ENCODE measurements at places on chromosomes 5 and 9.

DNA sequence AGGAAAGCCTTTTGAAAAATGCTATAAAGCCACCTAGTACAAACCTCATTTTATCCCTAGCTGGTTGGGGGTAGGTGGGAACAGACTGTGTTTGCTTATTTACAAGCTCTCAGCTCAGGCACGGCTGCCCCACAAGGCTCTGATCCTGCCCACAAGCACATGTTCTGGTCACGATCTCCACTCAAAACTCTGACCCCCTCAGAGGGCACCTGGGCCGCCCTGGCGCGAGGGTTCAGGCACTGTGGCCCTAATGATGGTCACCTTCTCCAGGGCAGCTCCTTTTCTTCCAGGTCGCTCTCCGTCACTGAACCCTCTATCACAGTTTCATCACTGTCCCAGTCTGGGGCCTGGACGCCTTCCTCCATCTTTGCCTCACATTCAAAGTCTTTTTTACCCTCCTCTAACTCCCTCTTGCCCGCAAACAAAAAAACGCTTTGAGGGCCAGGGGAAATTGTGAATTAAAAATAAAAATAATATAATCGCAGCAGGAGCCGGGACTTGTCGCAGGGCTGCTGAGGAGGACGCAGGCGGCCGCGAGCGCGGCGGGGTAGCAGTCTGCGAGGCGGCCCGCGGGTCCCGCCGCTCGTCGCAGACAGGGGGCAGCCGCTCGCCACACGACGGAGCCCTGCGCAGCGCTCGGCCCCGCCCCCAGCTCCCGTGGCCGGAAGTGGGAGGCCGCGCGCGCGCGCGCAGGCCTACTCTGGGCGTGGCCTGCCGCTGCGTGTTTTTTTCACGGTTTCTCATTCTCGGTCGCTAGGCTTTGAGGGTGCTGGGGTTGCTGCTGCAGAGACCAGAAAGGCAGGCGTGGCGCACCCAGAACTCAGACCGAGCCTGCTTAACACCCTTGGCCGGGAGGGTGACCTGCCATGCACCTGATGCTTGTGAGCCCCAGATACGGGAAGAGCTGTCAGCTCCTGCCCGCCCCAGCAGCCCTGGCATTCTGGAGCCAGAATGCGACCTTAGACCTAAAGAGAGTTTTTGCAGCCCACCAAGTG, at the start of gene ANKRD31:
Gene ANKRD31, minus strand, starts transcription at position 557 of the 995 bp plus-strand sequence. Its CDS starts 192 bp downstream, at position 365.
- peak; percentile 95 for DNase-seq

- no peak for DNase-seq
Measured at GRCh38 chr9:136965771-136966484, 11.4 kb upstream of the PTGDS start.

GRCh38 chr9:31071606-31072286, 1312.7 kb upstream of the ACO1 start:
- DNase-seq: no peak

DNA sequence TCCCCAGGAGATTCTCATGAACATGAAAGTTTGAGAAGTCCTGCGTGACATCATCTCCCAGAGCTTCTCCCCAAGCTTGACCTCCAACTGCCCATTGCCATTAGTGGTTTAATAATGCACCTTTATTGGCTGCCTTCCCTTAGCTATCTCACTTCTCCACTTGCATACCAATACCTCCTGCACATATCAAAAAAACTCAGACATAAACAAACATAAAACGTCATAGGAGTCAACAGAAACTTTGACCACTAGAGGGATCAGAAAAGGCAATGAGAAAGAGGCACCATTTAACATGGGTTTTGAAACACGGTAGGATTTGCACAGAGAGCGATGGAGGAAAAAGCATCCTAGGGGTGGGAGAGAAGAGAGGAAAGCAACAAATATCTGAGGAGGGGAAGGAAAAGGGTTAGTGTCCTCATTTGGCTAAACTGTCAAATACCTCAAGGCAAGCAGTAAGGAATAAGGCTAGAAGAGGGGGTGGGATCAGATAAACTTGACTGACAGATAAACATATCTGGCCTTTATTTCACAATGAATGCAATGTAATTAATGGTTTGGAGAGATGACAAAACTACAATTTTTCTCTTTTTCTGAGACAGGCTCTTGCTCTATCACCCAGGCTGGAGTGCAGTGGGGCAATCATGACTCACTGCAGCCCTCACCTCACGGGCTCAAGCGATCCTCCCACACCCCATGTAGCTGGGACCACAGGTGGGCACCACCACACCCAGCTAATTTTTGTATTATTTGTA, 27.0 kb downstream of the GNAQ start:
- DNase-seq: no peak

GRCh38 chr5:165258197-165258771, 1752.9 kb downstream of the MAT2B start:
- no peak for DNase-seq

DNA sequence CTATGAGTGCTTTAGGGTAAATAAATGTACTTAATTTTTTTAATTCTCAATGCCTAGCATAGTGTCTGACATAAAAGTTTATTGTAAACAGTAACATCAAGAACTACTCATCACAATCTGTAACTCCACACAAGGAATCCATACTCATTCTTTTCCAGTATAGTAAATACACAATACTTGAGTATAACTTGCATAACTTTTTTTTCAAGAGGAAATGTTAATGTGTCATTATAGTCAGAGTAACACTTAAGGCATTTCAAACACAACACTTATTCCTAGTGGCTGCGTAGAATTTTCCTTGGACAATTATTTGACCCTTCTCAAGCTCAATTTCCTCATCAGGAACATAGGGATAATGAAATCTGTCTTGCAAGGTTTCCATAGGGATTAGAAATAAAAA, 584.3 kb downstream of the CAAP1 start:
- DNase-seq: no peak

DNA sequence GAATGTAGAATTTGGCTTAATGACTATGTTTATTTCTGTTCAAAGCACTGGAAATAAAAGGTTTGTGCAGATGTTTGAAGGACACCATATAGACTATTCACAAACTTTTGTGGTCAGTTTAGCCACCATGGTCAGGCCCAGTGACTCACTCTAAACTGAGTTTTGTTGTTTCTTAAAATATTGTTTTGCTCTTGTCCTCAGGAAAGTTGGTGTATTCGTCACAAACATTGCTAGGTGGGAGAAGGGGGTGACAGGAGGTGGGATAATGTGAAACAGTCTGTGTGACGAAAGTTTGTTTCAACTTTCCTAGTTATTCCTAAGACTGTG, 35.0 kb upstream of the LIFR start:
- no peak for DNase-seq

DNA sequence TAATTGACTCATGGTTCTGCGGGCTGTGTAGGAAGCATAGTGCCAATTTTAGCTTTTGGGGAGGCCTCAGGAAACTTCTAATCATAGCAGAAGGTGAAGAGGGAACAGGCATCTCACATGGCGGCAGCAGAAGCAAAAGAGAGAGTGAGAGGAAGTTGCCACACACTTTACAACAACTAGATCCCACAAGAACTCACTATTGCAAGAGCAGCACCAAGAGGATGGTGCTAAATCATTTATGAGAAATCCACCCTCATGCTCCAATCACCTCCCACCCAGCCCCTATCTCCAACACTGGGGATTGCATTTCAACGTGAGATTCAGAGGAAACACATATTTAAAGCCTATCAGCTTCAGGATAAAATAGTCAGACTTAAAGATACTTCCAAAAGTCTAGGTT, 36.1 kb upstream of the LPAR1 start:
- no peak for DNase-seq

DNA sequence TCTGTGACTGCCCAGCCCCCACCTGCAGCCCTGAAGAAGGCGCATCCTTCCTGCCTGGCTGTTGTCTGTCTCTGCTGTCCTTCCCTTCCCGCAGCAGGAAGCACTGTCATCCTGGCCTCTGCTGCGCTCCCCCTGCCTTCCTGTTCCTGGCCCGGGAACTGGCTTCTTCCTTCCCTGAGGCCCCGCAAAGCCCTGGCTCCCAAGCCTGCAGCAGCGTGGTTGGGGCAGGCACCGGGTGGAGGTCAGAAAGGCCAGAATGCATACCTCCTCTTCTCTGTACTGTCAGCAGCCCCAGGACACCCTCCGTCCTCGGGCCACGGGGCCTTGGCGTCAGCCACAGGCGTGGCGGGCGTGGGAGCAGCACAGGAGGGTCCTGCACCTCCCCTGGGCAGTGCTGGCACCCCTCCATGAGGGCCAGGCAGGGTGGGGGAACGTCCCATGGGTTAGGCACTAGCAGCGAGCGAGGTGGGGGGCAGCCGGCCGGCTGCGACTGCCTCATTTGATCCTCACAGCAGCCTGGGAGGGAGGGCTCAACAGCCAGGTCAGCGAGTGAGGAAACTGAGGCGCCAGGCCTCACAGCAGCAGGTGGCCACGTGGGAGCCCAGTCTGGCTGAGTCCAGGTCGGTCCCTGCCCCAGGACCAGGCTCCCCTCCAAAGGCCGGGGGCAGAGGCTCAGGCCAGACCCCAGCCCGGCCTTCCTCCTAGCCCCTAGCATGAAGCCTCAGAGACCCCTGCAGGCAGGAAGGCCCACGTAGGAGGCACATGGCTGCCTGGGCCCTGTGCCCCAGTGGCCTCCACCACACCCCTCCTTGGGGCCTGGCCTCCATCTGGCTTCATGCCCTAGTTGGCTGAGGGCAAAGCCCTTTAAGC, 9.4 kb downstream of the FLT4 start:
- no peak for DNase-seq

DNA sequence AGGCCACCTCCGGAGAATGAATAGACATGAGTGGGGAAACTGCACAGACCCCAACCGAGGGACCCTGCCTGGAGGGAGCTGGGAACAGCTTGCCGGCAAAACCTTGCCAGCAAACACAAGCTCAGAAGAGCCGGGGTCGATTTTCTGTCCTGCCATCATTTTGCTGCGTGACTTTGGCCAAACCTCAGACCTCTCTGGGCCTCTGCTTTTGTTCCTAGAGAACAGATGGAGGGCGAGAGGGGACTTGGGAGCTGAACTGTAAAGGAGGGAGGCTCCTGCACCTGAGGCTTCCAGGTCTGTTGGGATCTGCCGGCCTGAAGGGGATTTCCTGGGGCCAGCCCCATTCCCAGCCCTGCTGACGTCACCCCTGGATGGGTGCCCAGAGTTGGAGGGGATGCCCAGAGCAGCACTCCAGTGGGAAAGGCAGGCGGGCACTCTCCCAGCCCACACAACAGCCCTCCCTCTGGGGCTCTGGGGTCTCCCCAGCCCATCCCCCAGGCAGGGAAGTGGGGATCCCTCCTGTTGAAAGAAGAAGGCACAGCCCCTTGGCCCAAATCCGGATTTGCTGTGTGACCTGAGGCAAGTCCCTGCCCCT, 40.4 kb upstream of the SYNPO start:
- no peak for DNase-seq
